Glutamatergic neuron (in vitro differentiated cells): ENCODE measurements at places on chromosomes 6 and 20. TPM values are rescaled to one million over a fixed set of nuclear protein-coding genes. Genes with fewer than 3 reads are reported as not detected.
A peak's percentile ranks its signal among the peaks of the same experiment; 100 is the strongest.

DNA sequence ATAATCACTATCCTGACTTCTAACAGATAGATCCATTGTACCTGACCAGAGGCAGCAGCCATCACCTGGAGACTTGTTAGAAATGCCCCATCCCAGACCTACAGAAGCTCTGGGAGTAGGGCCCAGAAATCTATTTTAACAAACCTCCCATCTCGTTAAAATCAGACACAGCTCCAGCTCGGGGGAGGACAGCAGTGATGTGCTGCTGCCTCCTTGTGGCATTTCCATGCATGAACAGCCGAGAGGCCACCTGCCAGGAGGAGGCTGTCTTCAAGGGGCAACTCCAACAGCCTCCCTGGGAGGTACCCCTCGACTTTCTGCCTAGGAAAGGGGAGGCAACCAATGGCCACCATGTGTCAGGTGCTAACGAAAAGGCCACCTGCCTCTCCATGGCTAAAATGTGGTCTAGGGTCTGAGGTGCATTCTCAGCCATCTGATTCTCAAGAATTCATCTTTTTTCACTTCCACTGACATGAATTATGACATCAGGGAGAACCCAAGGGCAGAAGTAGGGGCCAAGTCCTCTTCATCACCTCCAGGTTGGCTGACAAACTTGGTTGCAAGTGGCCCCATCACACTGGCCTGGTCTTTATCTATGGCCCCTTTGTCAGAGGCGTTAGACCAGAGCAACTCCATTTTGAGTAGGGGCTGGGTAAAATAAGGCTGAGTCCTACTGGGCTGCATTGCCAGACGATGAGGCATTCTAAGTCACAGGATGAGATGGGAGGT lies 12.2 kb upstream of the KCNK15 start:
- DNase-seq: peak; percentile 82

GRCh38 chr6:14622085-14622484 lies 504.5 kb downstream of the CD83 start:
- no peak for DNase-seq

- DNase-seq: no peak
Measured at GRCh38 chr20:51423810-51424209, 118.7 kb downstream of the NFATC2 start.

GRCh38 chr6:141541581-141542324 lies 591.0 kb upstream of the GJE1 start:
- no peak for DNase-seq

GRCh38 chr6:118892355-118892991 lies 1.5 kb upstream of the ASF1A start:
- DNase-seq: no peak

- DNase-seq: no peak
Measured at GRCh38 chr6:40798069-40798770, 211.1 kb upstream of the LRFN2 start.

DNA sequence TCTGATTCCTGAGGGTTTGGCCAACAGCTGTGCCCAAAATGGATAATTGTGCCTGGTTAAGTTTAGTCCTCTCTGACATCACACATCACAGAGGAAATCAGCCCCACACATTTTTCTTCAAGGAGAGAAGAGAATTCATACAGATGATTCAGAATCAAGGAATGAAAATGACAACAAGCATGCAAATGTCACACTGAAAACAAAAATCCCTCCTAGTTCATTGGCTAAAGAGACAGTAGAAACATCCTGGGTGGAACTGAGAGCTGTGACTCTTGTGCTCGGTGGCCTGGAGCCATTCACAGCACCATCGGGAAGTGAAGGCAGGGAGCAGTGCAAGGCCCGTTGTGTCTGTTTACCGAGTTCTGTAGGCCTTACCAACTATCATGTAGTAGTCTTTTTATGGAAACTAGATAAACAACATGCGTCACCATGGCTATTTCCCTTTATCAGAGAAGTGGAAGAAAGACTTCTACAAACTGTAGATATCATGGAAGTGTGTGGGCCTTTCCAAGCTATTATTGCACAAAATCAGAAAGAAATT lies 81.7 kb upstream of the TENT5A start:
- no peak for DNase-seq

DNA sequence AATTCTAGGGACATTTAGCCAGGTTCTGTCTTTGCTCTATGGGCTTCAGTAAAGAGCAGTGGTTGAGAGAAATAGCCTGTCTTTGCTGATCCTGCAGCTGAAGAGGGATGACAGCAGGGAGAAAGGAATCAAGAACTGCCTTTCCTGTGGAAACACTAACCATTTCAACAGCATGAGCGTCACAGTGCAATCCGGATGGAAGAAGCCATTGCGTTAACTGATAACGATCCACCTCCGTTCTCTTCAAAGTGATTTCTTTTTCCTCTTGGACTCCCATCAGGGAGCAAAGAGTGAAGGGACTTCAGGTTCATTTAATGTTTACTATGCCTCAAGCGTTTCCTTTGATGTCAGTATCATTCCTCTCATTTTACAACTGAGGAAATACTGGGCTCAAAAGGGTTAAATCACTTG lies 35.2 kb upstream of the EEF1E1 start:
- DNase-seq: no peak

GRCh38 chr6:37201726-37202125 lies 31.8 kb downstream of the PIM1 start:
- no peak for DNase-seq

DNA sequence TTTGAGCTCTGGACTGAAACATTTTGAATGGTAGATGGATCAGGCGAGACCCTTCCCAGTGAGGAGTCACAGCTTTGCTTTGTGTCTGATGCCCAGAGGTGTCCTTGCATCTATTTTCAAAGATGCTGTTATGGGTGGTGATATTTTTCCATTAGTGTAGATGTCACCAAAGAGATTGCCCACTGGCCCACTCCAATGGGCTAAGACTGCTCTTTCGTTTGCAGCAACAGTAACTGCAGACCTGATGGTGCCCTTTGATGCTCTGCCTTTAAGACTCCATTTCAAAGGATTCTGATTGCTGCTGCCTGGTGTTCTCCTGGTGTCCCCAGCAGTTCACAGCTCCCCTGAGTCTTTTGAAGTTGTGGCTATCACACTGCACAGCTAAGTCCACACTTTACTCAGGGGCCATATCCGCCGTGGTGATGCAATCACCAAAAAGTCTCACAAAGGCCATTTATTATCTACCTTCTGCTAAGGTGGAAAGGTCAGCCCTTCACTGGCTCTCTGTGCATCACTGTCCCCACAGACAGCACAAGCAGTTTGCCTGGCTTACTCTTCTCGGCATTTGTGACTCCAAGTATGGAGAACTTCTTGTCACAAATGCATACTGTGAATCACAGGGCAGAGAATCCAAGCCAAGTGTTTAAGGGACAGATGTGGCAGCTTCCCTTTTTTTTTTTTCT lies 56.4 kb downstream of the NOX3 start:
- DNase-seq: no peak

- peak; percentile 19 for DNase-seq
Measured at GRCh38 chr6:93721386-93722048, 302.2 kb upstream of the EPHA7 start.

- no peak for DNase-seq
Measured at GRCh38 chr6:19492636-19493405, 344.3 kb upstream of the ID4 start.

DNA sequence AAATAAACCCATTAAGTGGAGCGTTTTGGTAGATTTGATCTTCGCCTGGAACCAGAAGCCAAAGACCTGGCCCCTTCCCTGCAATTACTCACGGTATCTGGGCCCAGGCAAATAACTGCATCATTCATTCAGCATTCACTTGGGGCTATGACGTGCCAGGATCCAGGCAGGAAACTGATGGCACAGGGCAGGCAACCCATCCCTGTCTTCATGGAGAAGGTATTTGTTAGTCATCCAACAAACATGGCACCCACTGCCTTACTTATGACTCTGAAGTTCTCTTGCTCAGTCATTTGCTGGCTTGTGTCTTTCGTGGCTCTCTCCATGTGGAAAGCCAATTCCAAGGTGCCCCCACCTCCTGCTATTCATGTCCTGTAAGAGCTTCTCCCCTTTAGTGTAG lies 232.4 kb downstream of the BMP7 start:
- no peak for DNase-seq

Gene SLC35D3
- total RNA-seq: not detected

Gene TMEM200A
- 25.4 TPM for total RNA-seq

Gene PSORS1C2
- total RNA-seq: 0.49 TPM

Gene RAET1E
- total RNA-seq: not detected

Gene C20orf202
- not detected for total RNA-seq
